ENCODE measurements at places on chromosomes 2 and 18. TPM values are rescaled to one million over a fixed set of nuclear protein-coding genes. Genes with fewer than 3 reads are reported as not detected.

DNA sequence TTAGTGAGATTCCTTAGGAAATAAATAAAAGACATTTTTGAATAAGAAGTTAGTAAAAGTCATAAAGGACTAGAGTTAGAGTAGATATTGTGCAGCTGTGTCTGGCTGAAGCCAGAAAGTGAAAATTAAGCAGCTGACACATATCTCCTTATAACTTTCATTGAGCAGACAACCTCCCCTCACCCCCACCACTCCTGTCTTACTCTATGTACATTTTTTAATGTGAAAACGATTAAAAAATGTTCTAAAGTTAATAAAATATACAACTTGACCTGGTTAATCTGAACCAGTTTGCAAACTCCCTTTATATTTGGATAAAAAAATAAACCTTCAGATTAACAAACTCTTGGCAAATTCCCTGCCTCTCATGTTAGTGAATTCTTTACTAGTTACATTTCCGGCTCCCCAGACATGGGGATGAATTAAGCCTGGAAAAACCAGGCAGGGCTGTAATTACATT, 462.8 kb downstream of the MEIS1 start:
- no peak overlapping the region for H3K4me3 ChIP-seq
- no peak for DNase-seq
- no peaks in the 10 kb centered on the region for H3K36me3 ChIP-seq
- no peak overlapping the region for H3K27ac ChIP-seq
- H3K4me1 ChIP-seq: peaks cover 8% of the 10 kb centered on the region

GRCh38 chr18:47871288-47871687, 59.2 kb downstream of the SMAD2 start:
- no peak for DNase-seq
- no peak overlapping the region for H3K4me3 ChIP-seq
- H3K27me3 ChIP-seq: no peaks in the 10 kb centered on the region
- peaks cover 6% of the 10 kb centered on the region for H3K4me1 ChIP-seq

GRCh38 chr18:6336239-6336638, 78.5 kb downstream of the L3MBTL4 start:
- H3K27ac ChIP-seq: no peak overlapping the region
- H3K4me1 ChIP-seq: no peaks in the 10 kb centered on the region
- H3K36me3 ChIP-seq: no peaks in the 10 kb centered on the region
- DNase-seq: no peak
- no peaks in the 10 kb centered on the region for H3K27me3 ChIP-seq

GRCh38 chr18:26677957-26678356, 129.6 kb upstream of the KCTD1 start:
- no peaks in the 10 kb centered on the region for H3K27me3 ChIP-seq
- H3K36me3 ChIP-seq: no peaks in the 10 kb centered on the region
- no peak overlapping the region for H3K27ac ChIP-seq
- H3K4me3 ChIP-seq: no peak overlapping the region

DNA sequence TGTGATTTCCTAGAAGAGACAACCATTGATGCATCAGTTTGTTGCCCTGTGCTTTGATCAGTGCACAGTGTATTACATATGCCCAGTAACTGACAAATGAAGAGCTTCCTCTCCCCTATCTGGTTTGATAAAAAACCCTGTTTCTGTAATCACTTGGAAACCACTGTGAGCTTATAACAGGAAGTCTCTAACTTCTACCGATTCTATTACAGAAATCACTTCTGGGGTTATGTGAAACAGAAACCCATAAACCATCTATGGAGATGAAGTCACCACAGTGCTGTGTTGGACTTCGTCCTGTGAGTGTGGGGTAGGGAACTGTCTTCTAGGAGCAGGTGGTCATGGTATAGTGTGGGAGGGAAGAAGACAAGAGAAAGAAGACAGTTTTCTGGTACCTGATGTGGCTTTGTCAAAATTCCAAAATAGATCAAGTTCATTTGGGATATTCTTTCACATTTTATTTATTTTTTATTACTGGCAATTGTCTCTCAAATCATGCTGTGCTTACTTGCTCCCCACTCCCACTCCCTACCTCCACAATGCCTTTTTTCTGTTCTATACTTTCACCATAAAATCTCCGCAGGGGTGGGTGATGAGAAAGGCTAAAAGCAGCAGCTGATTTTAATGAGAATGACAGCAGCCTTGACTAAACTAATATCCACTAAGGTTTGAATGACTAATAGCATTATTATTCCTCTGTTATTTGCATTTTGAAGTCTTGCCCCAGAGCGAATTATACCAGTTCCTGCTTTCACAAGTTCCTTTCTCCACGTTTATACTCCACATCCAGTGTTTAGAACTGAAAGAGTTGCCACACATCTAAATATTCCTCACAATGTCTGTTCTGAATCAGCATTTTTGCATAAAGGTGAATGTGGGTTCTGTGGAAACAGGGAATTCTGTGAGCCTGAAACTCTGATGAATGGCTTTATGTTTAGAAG, 41.7 kb upstream of the RND3 start:
- H3K36me3 ChIP-seq: no peaks in the 10 kb centered on the region
- H3K27ac ChIP-seq: peak overlapping the region; percentile 76
- peak; percentile 73 for DNase-seq
- no peaks in the 10 kb centered on the region for H3K27me3 ChIP-seq
- peak overlapping the region; percentile 41 for H3K4me3 ChIP-seq
- peaks cover 27% of the 10 kb centered on the region for H3K4me1 ChIP-seq

DNA sequence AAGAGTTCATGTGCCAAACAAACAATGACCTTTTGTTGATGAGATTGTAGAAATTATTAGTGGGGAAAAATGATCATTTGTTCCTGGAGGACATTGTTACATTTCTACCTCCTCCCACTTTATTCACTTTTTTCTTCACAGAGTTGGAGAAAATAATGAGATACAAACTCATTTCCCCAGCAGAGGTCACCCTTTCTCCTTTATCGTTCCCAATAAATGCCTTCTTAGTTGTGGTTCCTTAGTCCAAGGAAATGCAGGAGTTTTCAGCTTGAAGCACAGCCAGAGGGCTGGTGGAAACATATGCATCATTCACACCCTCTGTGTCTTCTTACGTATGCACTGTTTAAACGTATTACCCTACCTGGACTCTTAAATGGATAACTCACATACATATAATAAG, 108.8 kb downstream of the SLC4A3 start:
- H3K27ac ChIP-seq: no peak overlapping the region
- peak; percentile 76 for DNase-seq
- peaks cover 1% of the 10 kb centered on the region for H3K36me3 ChIP-seq
- H3K4me3 ChIP-seq: no peak overlapping the region

- H3K4me1 ChIP-seq: no peaks in the 10 kb centered on the region
- DNase-seq: no peak
- H3K27ac ChIP-seq: no peak overlapping the region
- H3K36me3 ChIP-seq: no peaks in the 10 kb centered on the region
Observed at GRCh38 chr2:191081411-191082155, 67.6 kb upstream of the STAT1 start.

GRCh38 chr2:132824716-132825115, 154.7 kb upstream of the LYPD1 start:
- H3K36me3 ChIP-seq: no peaks in the 10 kb centered on the region
- peak; percentile 4 for DNase-seq
- no peak overlapping the region for H3K27ac ChIP-seq
- H3K27me3 ChIP-seq: no peaks in the 10 kb centered on the region
- H3K4me1 ChIP-seq: no peaks in the 10 kb centered on the region

- H3K4me3 ChIP-seq: no peak overlapping the region
- DNase-seq: no peak
- H3K27me3 ChIP-seq: no peaks in the 10 kb centered on the region
- no peaks in the 10 kb centered on the region for H3K4me1 ChIP-seq
- no peak overlapping the region for H3K27ac ChIP-seq
Observed at GRCh38 chr2:238793801-238794449, 54.0 kb upstream of the TWIST2 start.

DNA sequence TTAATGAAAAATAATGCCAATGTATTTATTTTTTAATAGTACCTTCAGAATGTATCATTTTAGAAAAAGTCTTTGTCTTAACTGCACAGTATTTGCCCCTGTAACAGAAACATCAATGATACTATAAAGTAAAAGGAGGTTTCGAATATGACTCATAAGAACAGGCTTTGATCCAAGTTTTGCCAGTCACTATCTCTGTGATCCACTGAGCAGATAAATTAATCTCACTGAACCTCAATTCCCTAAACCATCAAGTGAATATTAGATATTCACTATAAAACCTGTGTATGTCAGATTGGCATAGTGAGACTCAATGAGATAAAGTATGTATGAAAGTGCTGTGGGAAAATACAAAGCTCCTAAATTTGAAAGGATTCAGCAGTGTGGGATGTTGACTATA, 292.1 kb downstream of the EXOC6B start:
- H3K4me1 ChIP-seq: peaks cover 10% of the 10 kb centered on the region
- no peak overlapping the region for H3K27ac ChIP-seq
- no peak overlapping the region for H3K4me3 ChIP-seq

- no peaks in the 10 kb centered on the region for H3K36me3 ChIP-seq
- no peak overlapping the region for H3K4me3 ChIP-seq
- H3K27ac ChIP-seq: no peak overlapping the region
- H3K27me3 ChIP-seq: peaks cover 54% of the 10 kb centered on the region
- no peak for DNase-seq
Observed at GRCh38 chr2:23301136-23301535, 83.8 kb upstream of the KLHL29 start.

GRCh38 chr2:53859206-53860181, at the start of gene GPR75:
Gene GPR75, minus strand, starts transcription at chr2:53859967. Its CDS starts 5,211 bp downstream, at chr2:53854756.
- peaks cover 30% of the 10 kb centered on the region for H3K36me3 ChIP-seq
- H3K4me3 ChIP-seq: no peak within 1 kb of the TSS
- no peaks in the 10 kb centered on the region for H3K27me3 ChIP-seq
- no peaks in the 10 kb centered on the region for H3K4me1 ChIP-seq

DNA sequence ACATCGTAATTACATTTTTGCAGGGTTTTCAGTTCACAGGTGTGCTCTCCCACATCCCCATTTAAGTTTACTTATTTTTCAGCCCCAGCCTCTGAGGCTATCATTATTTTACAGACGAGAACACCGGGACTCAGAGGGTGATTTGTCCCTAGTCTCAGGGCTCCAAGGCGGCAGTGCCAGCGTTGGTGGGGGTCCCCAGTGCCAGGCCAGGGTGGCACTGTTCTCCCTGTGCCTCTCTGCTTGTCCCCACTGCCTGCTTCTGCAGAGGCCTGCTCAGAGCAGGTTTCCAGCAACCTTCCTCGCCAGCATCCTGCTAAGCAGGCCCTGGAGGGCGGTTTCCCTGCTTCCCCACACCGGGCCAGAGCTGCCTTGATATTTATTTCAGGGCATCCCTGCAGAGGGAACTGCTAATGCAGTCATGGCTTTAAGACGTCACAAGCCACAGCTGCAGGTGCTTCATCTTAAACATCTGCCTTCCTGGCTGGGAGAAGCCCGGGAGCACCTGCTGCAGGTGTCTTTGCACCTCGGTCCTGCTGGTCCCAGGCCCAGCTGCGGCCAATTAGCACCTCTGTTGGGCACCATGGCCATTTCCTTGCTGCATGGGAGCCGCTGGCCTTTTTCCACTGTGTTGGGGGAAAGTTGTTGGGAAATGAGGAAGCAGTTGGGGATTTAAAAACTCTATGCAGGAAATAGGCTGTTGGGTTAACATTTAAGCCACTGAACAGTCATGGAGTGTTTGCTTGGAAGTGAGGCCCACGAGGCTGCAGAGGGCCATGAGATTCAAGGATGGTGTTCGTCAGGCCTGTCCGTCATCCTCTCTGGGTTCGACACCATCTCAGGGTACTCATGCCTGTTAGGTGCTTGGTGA, 22.8 kb downstream of the HPCAL1 start:
- DNase-seq: no peak
- H3K4me1 ChIP-seq: peaks cover 17% of the 10 kb centered on the region
- H3K4me3 ChIP-seq: no peak overlapping the region
- H3K27me3 ChIP-seq: no peaks in the 10 kb centered on the region

GRCh38 chr2:160837416-160837815, 322.8 kb upstream of the TANK start:
- no peak overlapping the region for H3K4me3 ChIP-seq
- no peaks in the 10 kb centered on the region for H3K36me3 ChIP-seq
- no peak overlapping the region for H3K27ac ChIP-seq
- H3K4me1 ChIP-seq: peaks cover 13% of the 10 kb centered on the region
- H3K27me3 ChIP-seq: no peaks in the 10 kb centered on the region

- H3K4me1 ChIP-seq: peaks cover 29% of the 10 kb centered on the region
- H3K36me3 ChIP-seq: no peaks in the 10 kb centered on the region
- H3K27me3 ChIP-seq: no peaks in the 10 kb centered on the region
- H3K4me3 ChIP-seq: no peak overlapping the region
Observed at GRCh38 chr18:9740071-9740470, 32.0 kb downstream of the RAB31 start.

GRCh38 chr2:127101756-127102477, 5.0 kb downstream of the BIN1 start:
- peaks cover 32% of the 10 kb centered on the region for H3K4me1 ChIP-seq
- H3K27me3 ChIP-seq: no peaks in the 10 kb centered on the region
- peak overlapping the region; percentile 91 for H3K27ac ChIP-seq
- no peak overlapping the region for H3K4me3 ChIP-seq
- no peaks in the 10 kb centered on the region for H3K36me3 ChIP-seq

DNA sequence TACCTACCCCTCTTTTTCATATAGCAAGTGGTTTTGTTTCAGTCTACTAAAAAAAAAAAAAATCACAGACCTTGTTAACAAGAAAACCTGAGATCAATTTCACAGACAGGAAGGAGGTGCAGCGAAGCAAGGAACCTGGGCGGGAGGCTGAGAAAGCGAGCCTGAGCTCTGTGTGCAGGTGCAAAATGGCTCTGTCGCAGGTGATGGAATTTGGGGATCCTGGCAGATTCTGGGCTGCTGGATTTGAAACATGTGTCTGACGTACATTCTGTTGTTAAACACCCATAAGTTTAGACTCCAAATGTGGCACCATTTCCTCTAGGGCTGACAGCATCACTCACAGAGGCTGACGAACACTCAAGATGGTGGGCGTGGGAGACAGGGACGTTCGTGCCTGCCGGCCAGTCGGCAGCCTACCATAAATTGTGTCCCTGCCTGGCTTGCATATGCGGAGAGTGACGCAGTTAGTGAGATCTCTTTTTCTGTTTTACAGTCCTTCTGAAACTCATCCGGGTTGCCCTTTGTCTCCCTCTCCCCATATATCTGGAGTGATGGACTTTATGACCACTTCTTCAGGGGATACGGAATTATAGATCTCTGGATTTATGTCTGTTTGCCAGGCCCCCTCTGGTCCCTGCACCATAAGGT, 8.8 kb upstream of the DDX1 start:
- peaks cover 5% of the 10 kb centered on the region for H3K36me3 ChIP-seq
- H3K27me3 ChIP-seq: no peaks in the 10 kb centered on the region
- no peak overlapping the region for H3K27ac ChIP-seq
- peaks cover 7% of the 10 kb centered on the region for H3K4me1 ChIP-seq

GRCh38 chr2:221705185-221705877, 133.2 kb upstream of the EPHA4 start:
- DNase-seq: no peak
- H3K36me3 ChIP-seq: no peaks in the 10 kb centered on the region
- H3K27me3 ChIP-seq: no peaks in the 10 kb centered on the region
- H3K4me1 ChIP-seq: no peaks in the 10 kb centered on the region
- H3K4me3 ChIP-seq: no peak overlapping the region

GPR39 gene
- total RNA-seq: 7.2 TPM

SPHKAP gene
- total RNA-seq: not detected

PHLPP1 gene
- total RNA-seq: 12.4 TPM

LINC00305 gene
- not detected for total RNA-seq

RTP5 gene
- total RNA-seq: not detected

SLC4A1AP gene
- total RNA-seq: 27.2 TPM

CNGA3 gene
- total RNA-seq: not detected

LYG2 gene
- not detected for total RNA-seq

ALPP gene
- 0.35 TPM for total RNA-seq

DIPK1C gene
- not detected for total RNA-seq

Measured in MCF 10A (cell line).